PC-9 (cell line): ENCODE measurements at places on chromosomes 1 and 21. TPM values are rescaled to one million over a fixed set of nuclear protein-coding genes. Genes with fewer than 3 reads are reported as not detected.

DNA sequence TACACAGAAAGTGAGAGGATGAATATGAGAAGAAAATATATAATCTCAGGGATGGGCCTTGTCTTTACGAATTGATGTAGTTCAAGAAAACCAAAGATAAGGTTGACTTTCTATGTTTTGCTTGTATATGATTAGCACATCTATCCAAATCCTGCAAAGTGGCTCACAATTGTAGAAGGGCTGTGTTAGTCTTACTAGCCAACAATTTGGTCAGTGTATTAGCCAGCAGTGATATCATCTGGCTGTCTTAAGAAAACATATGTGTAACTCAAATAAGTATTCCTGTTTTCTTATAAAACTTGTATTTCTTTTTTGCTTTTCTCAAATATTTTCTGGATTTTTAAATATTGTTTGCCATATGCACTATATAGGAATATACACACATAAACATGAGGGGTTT lies 5.5 kb downstream of the SDCCAG8 start:
- no peak for DNase-seq

DNA sequence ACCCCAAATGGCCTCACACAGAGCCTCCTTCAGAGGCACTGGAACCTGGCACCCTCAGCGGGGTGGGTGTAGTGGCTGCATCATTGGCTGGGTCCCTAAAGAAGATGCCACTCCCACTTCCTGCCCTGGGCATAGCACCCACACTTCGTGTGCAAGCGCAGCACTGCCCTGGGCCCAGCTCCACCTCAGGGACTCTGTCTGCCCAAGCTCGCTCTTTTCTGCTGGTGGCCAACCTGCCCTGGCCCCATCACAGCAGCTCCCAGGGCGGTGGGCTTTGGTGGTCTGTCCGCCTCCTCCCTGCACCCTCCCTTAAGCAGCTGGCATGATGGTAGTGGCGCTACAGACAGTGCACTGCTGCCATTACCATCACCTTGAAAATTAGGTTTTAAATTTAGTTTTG lies 829.3 kb upstream of the BRINP3 start:
- no peak for DNase-seq

- no peak for DNase-seq
Observed at GRCh38 chr1:206633708-206634121, 1.6 kb upstream of the DYRK3 start.

DNA sequence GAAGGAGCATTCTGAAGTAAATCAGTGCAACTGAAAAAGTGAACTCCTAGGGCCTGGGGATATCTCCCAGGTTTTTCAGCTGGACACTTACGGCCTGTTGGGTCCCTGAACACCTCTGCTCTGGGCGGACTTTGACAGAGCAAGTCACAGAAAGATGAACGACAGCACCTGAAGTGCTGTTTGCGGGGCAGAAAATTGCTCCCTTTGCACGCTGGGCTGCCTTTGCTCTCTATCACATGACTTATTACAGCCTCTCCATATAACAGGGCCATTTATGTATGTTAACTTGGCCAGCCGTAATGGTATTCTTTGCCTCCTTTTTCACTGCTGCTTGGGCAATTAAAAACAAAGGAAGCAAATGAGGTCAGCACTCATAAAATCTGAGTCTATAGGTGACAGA lies 332.9 kb downstream of the BARHL2 start:
- DNase-seq = no peak

Gene HCRTR1
- not detected in 2 replicates for total RNA-seq

DNA sequence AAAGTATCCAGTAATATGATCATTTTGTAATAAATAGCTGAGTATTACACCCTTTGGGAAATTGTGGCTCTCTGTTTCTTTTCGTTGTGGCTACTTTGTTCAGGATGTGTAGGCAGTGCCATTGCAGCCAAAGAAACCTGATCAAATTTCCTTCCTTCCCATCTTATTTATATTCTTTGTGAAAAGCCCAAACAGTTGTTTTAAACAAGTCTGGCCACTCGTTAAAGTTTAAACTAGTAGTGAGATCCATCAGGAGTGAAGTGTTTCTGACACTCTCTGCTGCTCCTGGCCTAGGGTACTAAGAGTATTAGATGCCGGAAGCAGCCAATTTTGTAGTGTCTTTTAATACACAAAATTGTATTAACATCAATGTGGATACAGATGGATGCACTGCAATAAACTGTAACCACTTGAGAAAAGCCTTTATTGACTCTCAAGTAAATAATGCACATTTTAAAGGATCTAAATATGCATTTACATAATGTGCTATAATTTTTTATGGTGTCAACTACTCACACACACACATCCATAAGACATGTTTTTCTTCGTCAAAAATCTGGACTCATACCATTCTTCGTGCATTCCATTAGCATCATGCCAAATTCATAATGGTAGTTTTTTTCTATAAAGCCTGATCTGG lies 317.9 kb downstream of the NFIA start:
- no peak for DNase-seq

DNA sequence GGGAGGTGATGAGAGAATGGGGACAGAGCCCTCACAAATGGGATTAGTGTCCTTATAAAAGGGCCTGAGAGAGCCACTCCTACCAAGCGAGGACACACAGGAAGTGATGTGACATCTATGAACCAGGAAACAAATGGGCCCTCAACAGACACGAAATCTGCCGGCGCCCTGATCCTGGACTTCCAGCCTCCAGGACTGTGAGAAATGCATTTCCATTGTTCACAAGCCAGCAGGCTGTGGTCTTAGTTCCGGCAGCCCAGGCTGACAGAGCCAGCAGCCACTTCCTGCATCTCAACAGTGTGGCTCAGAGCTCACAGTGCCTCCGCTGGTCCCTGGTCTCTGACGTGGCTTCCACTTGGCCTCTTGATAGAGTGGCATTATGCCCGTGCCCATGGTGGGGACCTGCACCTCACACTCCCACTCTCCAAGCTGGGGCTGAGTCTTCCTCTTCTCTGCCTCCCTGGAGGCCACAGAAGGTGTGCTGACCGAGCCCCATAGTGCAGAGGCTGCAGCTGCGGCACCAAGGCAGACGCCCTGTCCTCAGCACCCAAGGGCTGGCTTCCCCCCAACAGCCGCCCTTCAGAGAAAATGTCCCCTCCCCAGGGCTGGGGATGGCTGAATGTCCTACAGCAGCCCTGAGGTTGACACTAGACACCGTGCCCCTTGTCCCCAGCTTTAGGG lies 44.9 kb downstream of the ACOT7 start:
- DNase-seq = no peak

Gene CXADR
- total RNA-seq = 12.7 and 21.7 TPM in 2 replicates

DNA sequence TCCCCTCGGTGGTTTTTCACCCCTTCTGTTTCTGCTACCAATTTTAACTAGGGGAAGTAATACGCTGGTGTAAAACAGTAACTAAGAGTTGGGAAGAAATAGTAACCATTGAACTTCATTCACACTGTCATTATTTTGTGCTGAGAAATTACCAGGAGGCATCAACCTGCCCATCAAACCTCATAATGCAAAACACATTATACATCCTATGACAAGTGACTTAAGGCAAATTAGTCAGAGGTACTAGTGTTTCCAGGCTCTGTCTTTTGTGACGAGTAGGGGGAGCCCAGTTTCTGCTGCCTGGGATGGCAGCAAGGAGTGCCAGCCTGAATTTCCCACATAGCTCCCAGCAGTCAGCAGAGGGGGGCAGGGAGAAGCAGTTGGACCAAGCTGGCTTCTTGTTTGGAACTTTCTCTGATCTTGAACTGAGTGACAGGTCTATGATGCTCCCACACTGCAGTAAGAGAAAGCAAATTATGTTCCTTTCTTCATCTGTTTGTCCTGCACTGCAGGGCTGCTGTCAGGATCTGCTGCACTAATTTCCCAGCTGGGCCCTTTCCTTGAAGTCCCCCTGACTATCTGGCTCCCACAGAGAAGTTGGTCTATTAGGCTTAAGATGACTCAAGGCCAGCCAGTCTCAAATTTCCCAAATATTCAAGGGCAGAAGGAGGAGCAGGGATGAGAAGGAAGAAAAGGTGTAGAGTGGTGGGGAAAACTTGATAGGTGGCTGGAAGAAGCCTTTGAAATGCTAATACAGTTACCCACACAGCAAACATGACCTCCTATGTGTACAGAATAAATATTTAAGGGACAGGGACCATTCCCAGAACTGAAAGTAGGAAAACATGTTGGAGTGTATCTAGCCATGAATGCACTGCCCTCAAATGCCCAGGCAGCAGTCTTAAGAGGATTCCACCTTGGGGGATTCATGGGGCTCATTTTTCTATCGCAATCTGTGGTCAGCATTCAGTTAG lies 322.8 kb downstream of the SEC16B start:
- DNase-seq = no peak

DNA sequence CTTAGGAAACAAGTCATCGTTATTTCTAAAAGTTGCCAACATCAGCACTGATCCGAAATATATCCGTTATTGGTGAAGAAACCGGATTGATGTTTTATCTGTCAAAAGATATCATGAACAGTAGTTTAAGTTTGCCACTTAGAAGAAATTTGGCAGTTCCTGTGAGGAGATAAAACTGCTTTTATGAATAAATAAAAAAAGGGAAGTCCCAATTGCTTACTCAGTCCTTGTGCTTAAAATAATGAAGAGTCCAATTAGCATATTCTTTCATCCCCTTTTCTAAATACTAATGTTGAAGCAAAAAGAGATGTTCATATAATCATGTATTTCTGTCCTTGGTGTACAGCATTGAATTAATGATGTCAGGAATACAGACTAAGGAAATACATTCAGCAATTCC lies 164.6 kb downstream of the NCAM2 start:
- DNase-seq = no peak

Gene SEMA4A
- total RNA-seq = 16.2 and 19.1 TPM in 2 replicates

- no peak for DNase-seq
Observed at GRCh38 chr1:200550367-200550766, 70.2 kb downstream of the KIF14 start.

DNA sequence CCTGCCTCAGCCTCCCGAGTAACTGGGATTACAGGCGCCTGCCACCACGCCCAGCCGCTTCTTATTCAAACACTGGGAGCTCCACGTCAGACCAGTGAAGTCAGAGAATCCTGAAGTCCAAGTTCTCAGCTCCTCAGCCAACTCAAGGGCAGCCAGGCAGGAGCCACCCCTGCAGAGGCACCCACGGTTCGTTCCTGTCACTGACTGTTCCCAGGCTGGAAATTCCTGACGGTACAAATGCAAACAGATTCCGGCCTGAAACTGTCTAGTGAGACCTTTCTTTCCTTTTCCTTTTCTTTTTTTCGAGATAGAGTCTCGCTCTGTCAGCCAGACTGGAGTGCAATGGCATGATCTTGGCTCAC lies 11.7 kb downstream of the SLC35E2B start:
- no peak for DNase-seq

DNA sequence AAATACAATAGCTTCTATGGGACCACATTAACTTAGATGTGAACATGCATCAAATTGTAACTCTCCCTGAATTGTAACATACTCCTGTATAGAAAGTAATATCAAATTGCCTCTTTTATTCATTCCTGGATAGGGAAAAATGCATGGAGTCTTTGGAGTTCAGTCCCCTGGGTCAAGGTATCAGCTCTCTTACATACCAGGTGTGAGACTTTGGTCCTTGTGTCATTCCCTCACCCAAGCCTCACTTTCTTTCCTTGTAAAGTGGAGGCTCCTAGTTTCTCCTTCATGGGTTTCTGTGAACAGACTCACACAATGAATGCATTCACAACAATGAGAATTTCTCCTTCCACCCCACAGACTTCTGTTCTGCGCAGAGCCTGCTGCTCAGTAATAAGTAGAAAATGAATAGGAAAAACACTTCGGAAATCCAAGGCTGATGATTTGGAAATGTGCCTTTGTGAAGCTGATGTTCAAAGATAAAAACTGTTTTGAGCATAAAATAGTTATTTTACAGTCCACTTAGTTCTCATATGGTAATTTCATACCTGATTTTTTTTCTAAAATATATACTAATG lies 185.3 kb downstream of the AK5 start:
- DNase-seq = no peak

GRCh38 chr1:78032996-78033796 lies 12.6 kb upstream of the GIPC2 start:
- DNase-seq = no peak

GRCh38 chr1:9780554-9781110 lies 43.1 kb downstream of the CLSTN1 start:
- DNase-seq = no peak

Gene KIAA1614
- total RNA-seq = 0.15 TPM in 1 of 2 replicates, not detected in the other

Gene HRNR
- not detected in 2 replicates for total RNA-seq

Gene ATP6V1G3
- not detected in 2 replicates for total RNA-seq

DNA sequence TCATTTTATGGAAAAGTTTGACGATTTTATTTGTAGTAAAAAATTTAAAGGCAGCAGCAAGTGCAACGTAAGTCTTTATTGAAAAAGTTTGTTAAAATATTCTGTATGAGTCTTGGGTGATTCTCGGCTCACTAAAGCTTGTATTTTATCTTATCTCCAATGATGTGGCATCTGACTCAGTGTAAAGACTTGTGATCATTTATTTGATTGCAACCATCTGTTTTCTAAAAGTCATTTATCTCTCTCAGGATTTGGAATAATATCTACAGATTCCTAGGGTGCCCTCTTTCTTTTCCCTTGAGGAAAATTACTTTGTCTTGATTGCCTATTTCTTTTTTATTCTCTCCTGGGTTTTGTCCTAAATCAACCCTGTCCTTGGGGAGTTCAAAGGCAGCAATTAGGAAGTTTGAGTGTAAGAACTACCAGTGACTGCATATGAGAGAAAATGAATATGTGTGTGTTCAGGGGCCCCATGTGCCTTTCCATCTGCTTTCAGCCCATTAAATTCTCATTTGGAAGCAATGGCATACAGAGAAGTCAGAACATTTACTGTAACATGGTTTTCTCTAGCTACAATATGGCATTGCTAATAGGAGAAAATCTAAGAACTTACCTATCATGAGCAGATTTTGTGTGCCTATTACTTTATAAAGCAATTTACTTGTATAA lies 575.0 kb upstream of the CHRM3 start:
- no peak for DNase-seq

- no peak for DNase-seq
Observed at GRCh38 chr1:194535369-194535768, 1349.0 kb upstream of the B3GALT2 start.

- no peak for DNase-seq
Observed at GRCh38 chr1:54159733-54160316, 7.0 kb upstream of the CDCP2 start.

- no peak for DNase-seq
Observed at GRCh38 chr1:94929351-94930217, 2.7 kb upstream of the CNN3 start.

Gene FCGR1A
- total RNA-seq = not detected in 2 replicates

Gene SCAMP3
- 56.9 and 64.1 TPM in 2 replicates for total RNA-seq

Gene ACKR1
- not detected in 2 replicates for total RNA-seq

GRCh38 chr1:178768423-178768822 lies 43.4 kb downstream of the RALGPS2 start:
- DNase-seq = no peak
